ENCODE measurements at places on chromosomes 12 and 14.

- DNase-seq = no peak
These were observed 55.8 kb downstream of the SRRM4 start for GRCh38 chr12:119036878-119037825.

- DNase-seq = no peak
These were observed 131.2 kb upstream of the DYRK2 start for GRCh38 chr12:67517181-67517887.

GRCh38 chr12:130818635-130819576 lies 20.1 kb downstream of the STX2 start:
- peak; percentile 56 for DNase-seq

DNA sequence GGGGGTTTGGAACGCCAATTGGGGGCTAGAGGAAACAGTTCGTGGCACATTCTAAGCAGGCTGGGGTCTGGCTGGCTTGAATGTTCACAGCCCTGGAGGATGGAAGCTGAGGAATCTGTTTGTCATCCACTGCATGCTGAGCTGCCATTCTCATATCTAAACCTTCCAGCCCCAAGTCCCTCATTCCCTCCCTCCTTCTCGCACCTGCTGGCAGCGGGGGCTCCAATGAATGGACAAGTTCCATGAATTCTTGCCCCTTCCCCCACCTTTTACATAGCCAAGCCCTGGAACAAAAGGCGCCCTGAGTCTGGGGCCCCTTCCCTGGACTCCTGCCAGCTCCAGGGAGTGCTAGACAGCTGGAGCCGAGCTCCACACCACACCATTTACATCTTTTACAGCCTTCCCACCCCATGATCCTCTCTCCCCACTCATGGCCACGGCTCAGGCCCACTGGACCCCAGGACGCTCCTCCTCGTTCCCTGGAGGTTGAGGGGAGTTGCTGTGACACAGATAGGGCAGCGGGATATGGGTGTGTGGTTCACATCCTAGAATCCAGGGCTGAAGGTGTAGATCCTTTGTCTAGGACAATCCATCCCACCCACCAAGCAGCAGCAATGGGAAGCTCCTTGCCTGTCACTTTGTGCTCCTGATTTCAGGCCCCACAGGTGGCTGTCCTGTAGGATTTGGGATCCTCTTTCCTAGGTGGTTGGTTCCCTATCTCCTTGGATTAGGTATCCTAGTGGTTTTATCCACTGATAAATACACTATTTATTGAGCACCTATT lies 21.7 kb upstream of the VRTN start:
- DNase-seq = no peak

- DNase-seq = no peak
These were observed 57.0 kb upstream of the GPHB5 start for GRCh38 chr14:63375769-63376168.

DNA sequence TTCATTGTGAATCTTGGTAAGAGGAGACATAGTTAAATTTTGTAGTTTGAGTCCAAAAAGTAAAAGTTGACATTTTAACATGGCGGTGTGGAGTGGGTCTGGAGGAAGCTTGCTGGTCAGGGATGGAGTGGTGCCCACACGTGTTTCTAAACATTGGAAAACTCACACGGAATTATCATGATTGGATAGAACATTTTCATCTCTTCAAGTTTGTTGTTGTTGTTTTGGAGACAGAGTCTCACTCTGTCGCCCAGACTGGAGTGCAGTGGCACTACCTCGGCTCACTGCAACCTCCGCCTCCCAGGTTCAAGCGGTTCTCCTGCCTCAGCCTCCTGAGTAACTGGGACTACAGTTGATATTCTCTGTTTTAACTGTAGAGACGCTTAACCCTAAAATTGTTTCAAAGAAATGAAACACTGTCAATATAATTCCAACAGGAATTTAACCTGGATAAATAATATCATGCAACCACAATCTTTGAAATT lies 502 bp upstream of the MBIP start:
- DNase-seq = no peak

- no peak for DNase-seq
These were observed 73.4 kb downstream of the GTF2A1 start for GRCh38 chr14:81147140-81147897.

DNA sequence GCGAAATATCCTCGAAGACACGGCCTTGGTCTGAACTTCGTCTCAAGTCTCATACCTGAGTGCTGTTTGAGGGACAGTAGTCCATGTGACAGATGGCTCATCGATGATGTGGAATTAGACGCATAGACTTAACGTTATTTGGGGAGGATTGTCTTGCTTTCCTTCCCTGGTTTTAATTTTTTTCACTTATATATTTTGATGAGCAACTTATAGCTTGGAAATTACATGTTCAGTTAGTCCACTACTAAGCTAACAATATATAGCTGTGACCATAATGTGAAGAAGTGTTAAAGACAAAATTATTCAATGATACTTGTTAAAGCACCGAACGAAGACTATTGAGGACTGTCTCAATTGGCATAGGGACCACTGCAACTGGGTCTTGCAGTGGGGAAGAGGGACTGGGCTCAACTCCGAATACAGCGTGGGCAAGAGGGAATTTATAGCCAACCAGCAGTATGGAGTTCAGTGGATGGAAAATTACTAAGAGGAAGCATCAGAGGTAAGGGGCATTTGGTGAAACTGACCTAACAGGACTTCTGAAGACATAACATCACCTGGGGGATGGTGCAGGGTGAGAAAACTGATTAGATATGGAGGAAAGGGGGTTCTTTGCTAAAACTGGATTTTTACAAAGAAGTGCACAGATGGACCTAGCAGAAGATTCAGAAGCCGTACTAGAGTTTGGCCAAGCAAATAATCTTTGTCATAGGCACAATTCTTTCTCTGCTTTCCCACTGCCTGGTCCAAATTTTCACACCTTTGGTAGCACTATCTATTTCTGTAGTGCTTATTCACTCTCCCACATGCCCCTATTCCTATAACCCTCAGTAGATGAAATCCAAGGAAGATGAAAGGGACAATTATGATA lies 910 bp upstream of the TM7SF3 start:
- no peak for DNase-seq

DNA sequence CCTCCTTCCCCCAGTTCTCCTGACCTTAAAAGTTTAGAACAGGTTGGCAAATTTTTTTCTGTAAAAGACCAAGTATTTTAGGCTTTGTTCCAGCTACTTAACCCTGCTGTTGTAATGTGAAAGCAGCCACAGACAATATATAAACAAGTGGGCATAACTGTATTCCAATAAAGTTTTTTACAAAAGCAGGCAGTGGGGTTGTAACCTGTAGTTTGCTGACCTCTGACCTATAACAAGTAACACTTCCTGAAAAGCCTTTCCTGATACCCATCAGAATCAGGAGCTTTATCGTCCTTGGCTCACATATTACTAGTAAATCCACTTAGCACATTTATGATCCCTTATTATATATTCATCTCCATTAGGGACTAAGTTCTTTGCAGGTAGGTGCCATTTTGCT lies 13.1 kb upstream of the SMARCC2 start:
- no peak for DNase-seq

GRCh38 chr14:92702441-92702918 lies 45.9 kb downstream of the LGMN start:
- no peak for DNase-seq

- no peak for DNase-seq
These were observed 34.7 kb downstream of the CDC42BPB start for GRCh38 chr14:103022685-103023044.

DNA sequence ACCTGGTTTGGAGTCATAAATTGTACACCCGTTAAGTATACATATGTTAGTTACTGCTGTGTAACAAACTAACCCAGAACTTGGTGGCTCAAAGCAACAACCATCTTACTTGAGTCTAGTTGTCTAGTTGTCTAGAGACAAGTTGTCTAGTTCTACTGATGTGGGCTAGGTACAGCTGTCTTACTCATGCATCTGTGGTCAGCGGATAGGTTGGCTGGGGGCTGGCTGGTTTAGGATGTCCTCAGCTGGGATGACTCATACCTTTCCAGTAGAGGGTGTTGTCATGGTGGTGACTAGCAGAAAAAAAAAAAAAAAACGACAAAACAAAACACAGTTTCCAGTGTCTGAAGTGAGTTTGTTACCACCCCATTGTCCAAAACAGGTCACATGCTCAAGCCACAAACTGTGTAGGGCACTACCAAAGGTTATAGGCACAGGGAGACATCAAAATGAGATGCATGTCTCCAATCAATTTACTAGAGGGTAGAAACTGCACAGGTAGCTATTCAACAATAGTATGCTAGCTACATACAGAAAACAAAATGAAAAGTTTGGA lies 680.3 kb downstream of the MED13L start:
- no peak for DNase-seq

- no peak for DNase-seq
These were observed 21.1 kb upstream of the PPP2R5E start for GRCh38 chr14:63564318-63564717.

DNA sequence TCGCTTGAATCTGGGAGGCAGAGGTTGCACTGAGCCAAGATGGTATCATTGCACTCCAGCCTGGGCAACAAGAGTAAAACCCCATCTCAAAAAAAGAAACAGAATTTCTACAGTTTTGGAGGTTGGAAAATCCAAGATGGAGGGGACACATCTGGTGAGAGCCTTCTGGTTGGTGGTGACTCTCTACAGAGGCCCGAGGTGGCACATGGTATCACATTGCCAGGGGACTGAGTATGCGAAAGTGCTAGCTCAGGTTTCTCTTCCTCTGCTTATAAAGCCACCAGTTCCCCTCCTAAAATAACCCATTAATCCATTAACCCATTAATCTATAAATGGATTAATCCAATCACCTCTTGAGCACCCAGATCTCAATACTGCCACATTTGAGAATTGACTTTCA lies 70.8 kb upstream of the DACT1 start:
- DNase-seq = no peak

DNA sequence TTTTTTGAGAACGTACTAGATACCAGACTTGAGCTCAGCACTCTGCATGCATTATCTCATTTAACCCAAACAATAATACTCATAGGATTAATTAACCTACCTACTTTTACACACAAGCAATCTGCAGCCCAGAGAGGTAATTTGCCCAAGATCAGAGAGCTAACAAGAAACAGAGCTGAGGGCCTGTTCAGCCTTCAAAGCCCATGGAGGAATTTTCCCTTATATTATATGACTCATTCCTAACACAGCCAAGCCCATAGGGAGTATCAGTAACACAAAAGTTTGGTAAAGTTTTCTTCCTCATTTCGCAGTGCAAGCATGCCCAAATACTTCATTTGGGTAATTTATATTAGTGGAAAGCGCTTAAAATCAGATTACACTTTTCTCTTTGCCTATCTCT lies 94.7 kb downstream of the GALC start:
- DNase-seq = no peak

GRCh38 chr14:98501335-98501734 lies 770.7 kb downstream of the BCL11B start:
- no peak for DNase-seq

GRCh38 chr12:27674989-27675388 lies 21.3 kb upstream of the REP15 start:
- DNase-seq = no peak

DNA sequence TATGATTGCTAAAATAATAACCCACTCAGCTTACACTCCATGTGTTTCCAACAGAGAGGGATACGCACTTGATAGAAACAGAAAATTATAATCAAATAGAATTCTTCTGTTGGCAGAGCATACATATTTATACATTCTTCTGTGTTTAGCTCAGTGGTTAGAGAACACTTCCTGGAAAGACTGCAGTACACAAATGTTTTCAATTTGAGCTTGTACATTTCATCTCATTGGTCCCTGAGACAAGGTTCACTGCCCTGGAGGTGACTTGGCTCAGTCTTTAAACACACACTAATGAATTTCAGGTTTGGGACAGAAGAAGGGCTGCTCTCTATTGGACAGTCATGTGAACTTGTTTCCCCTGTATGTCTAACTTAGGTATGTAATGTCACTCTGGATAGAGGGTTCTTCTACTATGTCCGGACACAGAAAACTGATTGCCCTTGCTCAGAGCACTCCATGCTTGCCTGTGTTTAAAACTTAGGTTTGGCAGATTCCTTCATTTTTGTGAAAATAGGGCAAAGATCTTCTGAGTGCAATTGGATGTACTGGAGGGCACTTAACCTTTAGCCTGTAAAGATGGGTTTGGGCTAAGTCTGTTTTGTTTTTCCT lies 22.9 kb downstream of the PROX2 start:
- DNase-seq = no peak
